ENCODE measurements at places on chromosomes 5 and 9.
A peak's percentile ranks its signal among the peaks of the same experiment; 100 is the strongest.

- no peak for DNase-seq
These were observed 983.6 kb upstream of the TYRP1 start for GRCh38 chr9:11709567-11709966.

GRCh38 chr9:106816524-106816923, 46.4 kb upstream of the ZNF462 start:
- no peak for DNase-seq

- no peak for DNase-seq
These were observed 43.4 kb upstream of the N4BP3 start for GRCh38 chr5:178069909-178070308.

DNA sequence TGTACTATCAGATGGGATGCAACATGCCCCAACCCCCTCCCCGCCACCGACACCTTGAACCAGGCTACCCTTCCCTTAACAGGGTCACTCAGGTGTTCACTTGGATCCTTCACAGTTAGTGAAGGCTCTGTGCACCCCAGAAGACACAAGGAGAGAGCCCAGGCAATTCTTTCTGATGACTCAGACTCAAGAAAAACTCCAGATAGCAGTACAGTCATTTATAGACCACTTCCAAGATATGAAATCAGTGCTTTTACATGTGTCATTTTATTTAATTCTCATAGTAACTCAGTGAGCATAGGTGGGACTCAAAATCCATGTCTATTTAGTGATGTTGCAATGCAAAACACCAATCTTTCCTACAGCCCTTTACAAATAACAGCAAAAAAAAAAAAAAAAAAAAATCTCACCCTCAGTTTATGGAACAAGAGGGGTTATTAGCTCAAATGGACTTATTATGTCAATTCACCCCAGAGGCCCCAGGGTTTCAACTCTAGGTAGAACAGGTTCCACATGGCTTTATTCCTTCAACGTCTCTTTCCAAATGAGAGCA, 71.9 kb downstream of the FOXD1 start:
- no peak for DNase-seq

- DNase-seq: no peak
These were observed 567.0 kb upstream of the CDH18 start for GRCh38 chr5:20555034-20555433.

GRCh38 chr5:544675-545355, 20.6 kb upstream of the SLC9A3 start:
- DNase-seq: no peak

GRCh38 chr5:635306-636055, 23.3 kb downstream of the CEP72 start:
- no peak for DNase-seq

- no peak for DNase-seq
These were observed 482.6 kb upstream of the PIK3R1 start for GRCh38 chr5:67732921-67733320.

DNA sequence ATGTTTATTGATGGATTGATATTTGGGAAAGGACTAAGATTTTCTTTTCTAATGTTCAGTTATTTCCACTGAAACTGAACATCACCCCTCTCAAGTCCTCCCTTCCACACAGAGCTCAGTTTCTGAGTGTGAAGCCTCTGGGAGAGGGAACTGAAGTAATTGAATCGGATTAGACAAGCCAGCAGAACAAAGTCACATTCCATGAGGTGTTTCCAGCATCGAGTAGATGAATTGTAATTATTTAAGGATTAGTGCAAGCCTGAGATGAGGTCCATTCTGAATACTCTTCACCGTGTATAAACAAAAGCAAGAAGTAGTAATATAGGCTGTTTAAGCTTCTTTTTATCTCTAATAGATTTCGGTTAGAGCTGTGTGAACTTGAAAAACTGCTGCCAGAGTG, 2060.5 kb downstream of the MAT2B start:
- no peak for DNase-seq

- DNase-seq: no peak
These were observed 902.4 kb downstream of the NR2F1-AS1 start for GRCh38 chr5:92678640-92679039.

DNA sequence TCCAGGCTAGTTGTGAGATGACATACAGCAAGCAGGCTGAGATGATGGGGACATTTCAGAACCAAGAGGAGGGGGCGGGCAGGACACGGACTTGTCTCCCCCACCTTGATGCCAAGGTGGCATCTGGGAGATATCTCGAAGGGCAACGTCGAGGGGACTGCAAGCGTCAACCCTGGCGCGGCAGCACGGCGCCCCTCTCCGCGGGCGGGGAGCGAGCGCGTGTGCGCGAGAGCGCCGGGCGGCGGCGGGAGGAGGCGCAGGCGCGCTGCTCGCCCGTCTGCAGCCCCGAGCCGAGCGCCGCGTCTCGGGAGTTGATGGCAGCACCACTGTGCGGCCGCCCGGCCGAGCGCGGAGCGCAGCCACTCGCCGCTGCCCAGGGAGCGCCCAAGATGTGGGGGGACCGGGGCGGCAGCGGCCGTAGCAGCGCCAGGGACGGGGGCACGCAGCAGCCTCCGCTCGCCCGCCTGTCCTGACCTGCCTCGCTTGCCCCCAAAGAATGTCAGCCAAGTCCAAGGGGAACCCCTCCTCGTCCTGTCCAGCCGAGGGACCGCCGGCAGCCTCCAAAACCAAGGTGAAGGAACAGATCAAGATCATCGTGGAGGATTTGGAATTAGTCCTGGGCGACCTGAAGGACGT, at the start of gene PRR16:
PRR16 (plus strand) TSS at position 310 of the 636 bp plus-strand sequence.
- peak; percentile 33 for DNase-seq

DNA sequence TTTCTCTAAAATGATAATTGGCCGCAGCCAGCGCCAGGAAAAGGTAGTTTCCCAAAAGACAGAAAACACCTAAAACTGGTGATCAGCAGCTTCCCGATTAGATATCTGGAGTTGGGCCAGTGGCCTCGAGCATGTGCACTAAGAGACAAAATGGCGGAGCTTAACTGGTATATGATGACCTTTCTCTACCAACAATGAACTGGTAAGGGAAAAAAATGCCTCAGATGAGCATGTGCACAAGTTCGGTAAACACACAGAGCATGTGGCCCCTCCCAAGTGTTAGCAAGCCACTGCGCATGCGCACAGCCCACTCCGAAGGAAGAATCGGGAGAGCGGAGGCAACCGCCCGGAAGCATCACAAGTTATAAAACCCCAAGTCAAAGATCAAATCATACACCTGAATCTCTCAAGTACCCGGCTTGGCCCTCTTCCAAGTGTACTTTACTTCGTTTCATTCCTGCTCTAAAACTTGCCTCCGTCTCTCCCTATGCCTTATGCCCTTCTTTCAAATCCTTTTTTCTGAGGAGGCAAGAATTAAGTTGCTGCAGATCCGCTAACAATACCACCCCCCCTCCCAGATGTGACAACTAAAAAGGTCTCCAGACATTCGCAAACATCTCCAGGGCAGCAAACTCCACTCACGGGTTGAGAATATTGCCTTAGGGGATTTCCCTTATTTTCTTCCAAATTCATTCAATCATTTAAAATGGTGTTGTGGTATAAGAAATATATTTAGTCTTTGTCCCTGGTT, 15.0 kb upstream of the PTBP3 start:
- DNase-seq: peak; percentile 27

GRCh38 chr9:107049046-107049802, 186.3 kb downstream of the ZNF462 start:
- no peak for DNase-seq

- DNase-seq: no peak
These were observed 162.1 kb downstream of the TRPM3 start for GRCh38 chr9:70959366-70959765.

GRCh38 chr9:132804576-132805295, 73.3 kb downstream of the AK8 start:
- no peak for DNase-seq

- DNase-seq: peak; percentile 34
These were observed 7.3 kb upstream of the FOXB2 start for GRCh38 chr9:77011973-77012821.

DNA sequence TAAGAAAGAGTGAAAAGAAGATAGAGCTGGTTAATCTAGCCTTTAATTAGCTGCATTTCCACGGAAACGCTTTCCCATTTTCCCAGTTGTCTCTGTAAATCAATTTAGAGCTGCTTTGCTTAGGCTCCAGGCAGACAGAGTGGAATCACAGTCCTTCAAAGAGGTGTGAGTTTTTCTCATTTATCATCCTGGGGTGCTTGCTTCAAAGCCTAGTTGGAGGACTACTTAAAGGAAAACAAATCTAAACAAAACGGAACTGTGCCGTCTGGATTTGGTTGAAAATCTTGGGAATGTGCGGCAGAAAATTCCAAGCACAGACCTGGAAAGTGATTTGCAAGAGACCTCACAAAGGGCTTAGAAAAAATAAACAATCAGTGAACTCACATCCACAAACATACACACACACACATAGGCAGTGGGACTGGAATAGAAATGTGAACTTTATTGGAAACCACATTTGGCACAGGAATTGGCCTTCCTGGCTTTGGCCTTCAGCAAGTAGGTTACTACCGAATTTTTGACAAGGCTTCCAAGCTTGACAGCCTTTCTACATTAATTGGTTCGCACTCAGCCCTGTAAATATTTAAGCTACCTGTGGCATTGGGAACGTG, 235.2 kb upstream of the SLC24A2 start:
- DNase-seq: no peak

- no peak for DNase-seq
These were observed 182.7 kb downstream of the ENC1 start for GRCh38 chr5:74457876-74458275.

- DNase-seq: no peak
These were observed 15.1 kb upstream of the IGFBPL1 start for GRCh38 chr9:38439291-38439915.

GRCh38 chr9:2621722-2622460, at the start of gene VLDLR:
Gene VLDLR, plus strand, starts transcription at chr9:2621787. Its CDS starts 403 bp downstream, at chr9:2622190.
- DNase-seq: no peak

GRCh38 chr9:129698254-129698757, 32.9 kb downstream of the PRRX2 start:
- no peak for DNase-seq

DNA sequence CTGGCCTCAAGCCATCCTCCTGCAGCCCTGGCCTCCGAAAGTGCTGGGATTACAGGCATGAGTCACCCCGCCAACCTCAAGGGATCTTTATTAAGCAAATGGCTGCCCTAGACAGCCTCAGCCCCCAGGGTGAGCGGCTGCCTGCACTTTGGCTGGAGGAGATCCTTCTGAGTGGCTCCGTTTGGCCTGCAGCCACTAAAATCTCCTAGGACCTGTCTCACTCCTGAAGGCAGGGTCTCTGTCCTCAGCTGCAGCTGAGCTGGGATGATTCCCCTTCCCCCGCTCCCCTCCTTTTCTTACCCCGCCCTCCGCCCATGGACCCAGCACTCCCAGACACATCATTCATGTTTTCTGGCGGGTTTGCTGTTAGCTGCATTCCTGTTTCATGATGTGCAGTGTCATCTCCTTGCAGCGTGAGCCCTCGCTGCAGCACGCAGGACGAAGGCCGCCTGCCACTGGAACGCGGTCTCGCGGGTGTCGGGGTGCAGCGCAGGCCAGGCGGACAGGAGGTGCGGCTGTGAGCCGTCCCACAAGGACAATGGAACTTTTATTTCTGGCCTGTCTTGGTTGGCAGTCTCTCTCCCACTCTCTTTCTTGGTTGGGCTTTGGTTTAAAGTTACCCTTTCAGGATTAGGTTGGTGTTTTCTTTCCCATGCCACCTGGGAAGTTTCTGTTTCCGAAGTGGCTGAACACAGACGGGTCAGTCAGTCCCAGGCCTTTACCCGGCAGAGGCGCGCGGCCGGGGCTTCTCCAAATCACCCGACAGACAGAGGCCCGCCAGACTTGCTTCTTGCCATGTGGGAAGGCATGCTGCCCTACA, 137.1 kb downstream of the FOXD1 start:
- no peak for DNase-seq

DNA sequence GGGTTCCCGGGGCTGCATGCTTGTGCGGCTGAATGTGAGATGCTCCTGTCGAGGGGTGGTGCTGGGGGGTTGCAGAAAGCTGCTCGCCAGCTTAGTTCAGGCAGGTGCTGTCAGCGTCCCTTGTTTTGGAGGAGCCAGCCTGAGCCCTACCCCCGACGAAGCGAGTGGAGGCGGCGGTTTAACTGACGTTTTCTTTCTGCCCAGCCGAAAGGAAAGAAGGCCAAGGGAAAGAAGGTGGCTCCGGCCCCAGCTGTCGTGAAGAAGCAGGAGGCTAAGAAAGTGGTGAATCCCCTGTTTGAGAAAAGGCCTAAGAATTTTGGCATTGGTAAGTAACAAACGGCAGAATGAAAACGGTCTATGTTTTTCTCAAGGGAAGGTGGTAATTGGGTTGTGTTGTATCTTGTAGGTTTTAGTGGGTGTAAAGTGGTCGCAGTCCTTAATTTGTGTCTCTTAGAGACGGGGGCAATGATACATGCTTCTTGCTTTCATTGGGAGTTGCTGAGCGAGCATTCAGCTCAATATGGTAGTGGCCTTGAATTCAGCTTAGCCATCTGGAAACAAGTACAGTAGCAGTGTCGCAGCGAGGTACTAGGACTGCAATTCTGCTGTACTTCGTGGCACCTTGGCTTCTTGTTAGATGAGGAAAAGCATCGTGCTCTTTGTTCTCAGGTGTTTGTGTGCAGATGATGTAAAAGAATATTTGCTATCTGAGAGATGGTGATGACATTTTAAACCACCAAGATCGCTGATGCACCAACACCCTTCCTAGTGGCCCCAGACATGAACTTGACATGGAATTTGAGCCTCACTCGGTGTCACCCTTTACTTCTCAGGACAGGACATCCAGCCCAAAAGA, 928 bp downstream of the RPL7A start:
- DNase-seq: no peak

GRCh38 chr5:59565551-59565950, 328.0 kb downstream of the PDE4D start:
- no peak for DNase-seq

DNA sequence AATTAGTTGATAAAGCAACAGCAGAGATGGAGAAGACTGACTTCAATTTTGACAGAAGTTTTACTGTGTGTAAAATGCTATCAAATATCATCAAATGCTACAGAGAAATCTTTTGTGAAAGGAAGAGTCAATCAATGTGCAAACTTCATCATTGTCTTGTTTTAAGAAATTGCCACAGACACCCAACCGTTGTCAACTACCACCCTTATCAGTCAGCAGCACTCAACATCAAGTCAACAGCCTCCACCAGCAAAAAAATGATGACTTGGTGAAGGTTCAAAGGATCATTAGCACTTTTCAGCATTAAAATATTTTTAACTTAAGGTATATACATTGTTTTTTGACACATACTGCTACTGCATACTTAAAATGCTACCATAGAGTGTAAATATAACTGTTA, 888.8 kb downstream of the CDH18 start:
- DNase-seq: no peak

GRCh38 chr5:33203931-33204330, 236.8 kb upstream of the TARS1 start:
- DNase-seq: no peak

DNA sequence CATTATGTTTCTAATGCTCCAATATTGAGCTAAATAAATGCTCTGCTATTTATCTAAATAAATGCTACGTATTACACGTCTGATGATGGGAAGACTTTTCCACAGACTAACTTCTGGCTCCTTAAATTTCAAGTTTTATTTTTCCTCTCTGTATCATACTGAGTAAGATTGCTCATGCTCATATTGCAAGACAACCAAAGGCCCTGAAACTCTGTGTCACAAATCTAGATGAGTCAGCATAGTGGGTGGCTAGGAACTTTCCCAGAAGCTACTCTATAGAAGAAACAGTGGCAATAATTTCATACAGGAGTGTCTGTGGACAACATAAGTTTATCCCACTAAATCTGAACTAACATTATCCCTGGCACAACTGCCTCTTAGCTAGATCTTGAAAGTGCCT, 53.0 kb upstream of the RFX3 start:
- no peak for DNase-seq

All from hypothalamus (tissue), 51 donors.